HepG2 (cell line): ENCODE measurements at places on chromosomes 13 and 19. TPM values are rescaled to one million over a fixed set of nuclear protein-coding genes. Genes with fewer than 3 reads are reported as not detected.

ZFR2 gene
- 0.69 and 1.00 TPM in 2 replicates for total RNA-seq

DNA sequence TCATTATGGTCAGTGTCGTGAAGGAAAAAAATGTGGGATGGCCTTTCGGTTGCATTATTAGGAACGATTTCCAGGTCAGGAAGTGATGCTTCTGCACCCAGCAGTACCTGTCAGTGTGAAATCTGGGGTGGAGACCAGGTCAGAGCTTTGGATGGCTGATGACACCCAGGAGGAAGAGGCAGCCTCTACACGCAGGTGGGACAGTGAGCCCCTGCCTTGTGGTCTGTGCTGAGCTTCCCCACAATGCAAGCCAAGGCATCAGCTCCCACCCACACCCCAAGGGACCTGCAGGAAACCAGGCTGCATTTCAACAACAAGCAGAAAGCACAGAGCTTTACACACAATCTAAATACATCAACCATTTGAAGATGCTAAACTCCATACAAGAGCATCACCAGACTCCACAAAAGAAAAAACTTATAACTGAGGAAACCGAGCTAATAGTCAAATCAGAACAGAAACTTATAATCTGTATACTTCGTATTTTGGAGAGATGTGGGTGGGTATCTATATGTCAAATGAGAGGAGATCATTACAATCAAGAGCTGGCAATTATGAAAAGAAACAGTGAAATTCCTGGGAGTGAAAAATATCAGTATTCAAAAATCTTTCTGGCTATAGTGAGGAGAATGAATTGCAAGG lies 130.1 kb downstream of the ZDHHC20 start:
- no peak for DNase-seq

DNA sequence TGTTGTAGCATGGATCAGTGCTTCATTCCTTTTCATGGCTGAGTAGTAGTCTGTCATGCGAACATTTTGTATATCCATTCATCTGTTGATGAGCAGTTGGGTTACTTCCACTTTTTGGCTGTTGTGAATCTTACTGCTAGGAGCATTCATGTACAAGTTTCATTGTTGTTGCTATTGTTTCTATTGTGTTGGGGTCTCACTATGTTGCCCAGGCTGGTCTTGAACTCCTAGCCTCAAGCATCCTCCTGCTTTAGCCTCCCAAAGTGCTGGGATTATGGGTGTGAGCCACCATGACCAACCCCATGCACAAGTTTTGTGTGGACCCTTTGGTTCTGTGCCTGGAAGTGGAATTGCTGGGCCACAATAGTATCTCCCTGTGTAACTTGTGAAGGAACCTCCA lies 15.8 kb downstream of the SLC25A42 start:
- DNase-seq = no peak

GRCh38 chr13:21723807-21724505 lies 53.1 kb downstream of the FGF9 start:
- no peak for DNase-seq

- DNase-seq = peak; percentile 15
Measured at GRCh38 chr19:42850981-42851717, 28.4 kb downstream of the PSG1 start.

- no peak for DNase-seq
Measured at GRCh38 chr13:101512650-101513049, 60.2 kb downstream of the ITGBL1 start.
